ENCODE measurements at places on chromosomes 6 and 20. TPM values are rescaled to one million over a fixed set of nuclear protein-coding genes. Genes with fewer than 3 reads are reported as not detected.

The NEDD9 gene
- total RNA-seq: 32.8 TPM

The ANKRD66 gene
- not detected for total RNA-seq

The MTFR2 gene
- 4.5 TPM for total RNA-seq

The CNKSR3 gene
- 7.3 TPM for total RNA-seq

The CST5 gene
- total RNA-seq: not detected

The SPEF1 gene
- not detected for total RNA-seq

The VIP gene
- total RNA-seq: 0.26 TPM

The SASH1 gene
- total RNA-seq: 89.6 TPM

The BANF2 gene
- not detected for total RNA-seq

The CTAGE9 gene
- total RNA-seq: not detected

The ACTL10 gene
- 4.2 TPM for total RNA-seq

The SLC25A27 gene
- 0.66 TPM for total RNA-seq

The CRISP3 gene
- not detected for total RNA-seq

The ADGRF1 gene
- total RNA-seq: not detected

The HEY2 gene
- 0.46 TPM for total RNA-seq

The NKX2-2 gene
- total RNA-seq: not detected

The RSPO4 gene
- total RNA-seq: not detected

The PLA2G7 gene
- total RNA-seq: not detected

The TCF15 gene
- 0.07 TPM for total RNA-seq

The TBX18 gene
- total RNA-seq: 25.9 TPM

The RGL2 gene
- 39.4 TPM for total RNA-seq

Data from pulmonary artery endothelial cell (primary cell).